ENCODE measurements at places on chromosomes 7 and 10.
A peak's percentile ranks its signal among the peaks of the same experiment; 100 is the strongest.

- no peak for DNase-seq
These were observed 38.8 kb downstream of the PIK3AP1 start for GRCh38 chr10:96681524-96681923.

GRCh38 chr10:6990891-6991290, 410.8 kb upstream of the PRKCQ start:
- no peak for DNase-seq

DNA sequence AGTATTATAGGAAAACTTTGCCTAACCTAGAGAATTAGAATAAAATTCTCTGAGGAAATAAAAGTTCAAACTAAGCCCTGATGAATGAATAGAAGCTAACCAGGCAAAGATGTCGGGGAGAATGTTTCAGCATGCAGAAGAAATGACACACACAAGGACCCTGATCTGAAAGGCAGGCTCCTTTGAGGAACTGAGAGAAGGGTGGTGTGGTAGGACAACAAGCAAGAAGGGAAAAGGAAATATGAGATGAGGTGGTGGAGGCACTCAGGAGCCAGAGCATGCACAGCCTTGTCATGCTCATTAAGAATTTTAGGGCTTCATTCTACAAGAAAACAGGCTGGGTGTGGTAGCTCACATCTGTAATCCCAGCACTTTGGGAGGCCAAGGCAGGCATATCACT, 90.6 kb downstream of the ARHGAP12 start:
- no peak for DNase-seq

DNA sequence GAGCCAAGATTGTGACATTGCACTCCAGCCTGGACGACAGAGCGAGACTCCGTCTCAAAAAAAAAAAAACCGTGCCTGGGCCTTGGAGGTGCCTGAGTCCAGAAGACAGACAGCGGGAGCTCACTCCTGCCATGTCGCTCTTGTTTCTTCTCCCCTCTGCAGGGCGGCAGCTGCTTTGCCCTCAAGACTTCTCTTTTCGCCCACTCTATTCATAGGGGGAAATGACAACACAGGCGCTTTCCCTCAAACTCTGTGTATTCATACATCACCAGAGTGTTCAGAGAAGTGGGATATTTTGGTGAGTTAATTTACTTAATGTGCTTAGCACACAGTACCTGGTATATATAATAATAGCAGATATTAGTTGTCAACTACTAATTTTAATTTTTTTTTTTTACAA, 44.5 kb downstream of the FOXK1 start:
- no peak for DNase-seq

DNA sequence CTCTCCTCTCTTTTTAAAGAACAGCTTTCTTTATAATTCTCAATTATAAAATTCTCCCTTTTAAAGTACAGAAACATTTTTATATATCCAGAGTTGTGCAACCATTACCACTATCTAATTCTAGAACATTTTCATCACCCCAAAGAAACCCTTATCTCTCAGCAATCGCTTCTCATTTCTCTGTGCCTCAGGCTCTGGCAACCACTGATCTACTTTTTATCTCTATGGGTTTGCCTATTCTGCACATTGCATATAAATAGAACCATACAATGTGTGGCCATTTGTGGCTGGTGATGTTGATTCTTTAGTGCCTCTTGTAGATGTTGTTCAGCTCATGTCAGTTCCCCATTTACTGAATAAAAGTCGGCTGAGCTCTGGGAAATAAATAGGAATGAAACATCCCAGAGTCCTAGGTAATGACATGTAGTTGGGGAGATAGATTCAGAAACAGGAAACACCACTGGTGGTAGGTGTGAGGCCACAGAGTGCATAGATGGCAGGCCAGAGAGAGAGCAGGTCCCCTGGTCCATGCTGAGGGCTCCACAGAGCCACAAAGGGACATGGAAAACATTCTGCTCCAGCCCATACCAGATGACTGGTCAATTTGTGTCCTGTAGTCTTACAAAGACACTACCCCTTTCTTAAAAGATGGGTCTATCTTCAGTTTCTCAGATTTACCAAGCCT, 126.5 kb downstream of the PLPP4 start:
- no peak for DNase-seq

DNA sequence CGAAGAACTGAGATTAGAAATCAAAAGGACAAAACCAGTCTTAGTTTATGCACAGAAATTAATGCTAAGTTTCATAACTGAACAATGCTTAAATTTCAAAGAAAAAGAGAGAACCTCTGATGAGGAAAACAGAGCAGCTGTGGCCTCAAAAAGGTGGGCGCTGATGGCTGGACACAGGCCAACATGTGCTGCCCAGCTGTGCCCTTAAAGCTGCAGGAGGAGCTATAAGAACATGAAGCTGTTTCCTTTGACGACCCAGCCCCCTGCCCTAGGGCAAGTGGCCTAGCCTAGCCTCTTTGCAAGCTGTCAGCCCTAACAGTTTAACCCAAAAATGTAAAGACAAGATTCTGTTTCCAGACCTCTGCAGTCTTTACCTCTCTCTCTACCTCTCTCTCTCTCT, 107.7 kb downstream of the GRID1 start:
- DNase-seq, result no peak

DNA sequence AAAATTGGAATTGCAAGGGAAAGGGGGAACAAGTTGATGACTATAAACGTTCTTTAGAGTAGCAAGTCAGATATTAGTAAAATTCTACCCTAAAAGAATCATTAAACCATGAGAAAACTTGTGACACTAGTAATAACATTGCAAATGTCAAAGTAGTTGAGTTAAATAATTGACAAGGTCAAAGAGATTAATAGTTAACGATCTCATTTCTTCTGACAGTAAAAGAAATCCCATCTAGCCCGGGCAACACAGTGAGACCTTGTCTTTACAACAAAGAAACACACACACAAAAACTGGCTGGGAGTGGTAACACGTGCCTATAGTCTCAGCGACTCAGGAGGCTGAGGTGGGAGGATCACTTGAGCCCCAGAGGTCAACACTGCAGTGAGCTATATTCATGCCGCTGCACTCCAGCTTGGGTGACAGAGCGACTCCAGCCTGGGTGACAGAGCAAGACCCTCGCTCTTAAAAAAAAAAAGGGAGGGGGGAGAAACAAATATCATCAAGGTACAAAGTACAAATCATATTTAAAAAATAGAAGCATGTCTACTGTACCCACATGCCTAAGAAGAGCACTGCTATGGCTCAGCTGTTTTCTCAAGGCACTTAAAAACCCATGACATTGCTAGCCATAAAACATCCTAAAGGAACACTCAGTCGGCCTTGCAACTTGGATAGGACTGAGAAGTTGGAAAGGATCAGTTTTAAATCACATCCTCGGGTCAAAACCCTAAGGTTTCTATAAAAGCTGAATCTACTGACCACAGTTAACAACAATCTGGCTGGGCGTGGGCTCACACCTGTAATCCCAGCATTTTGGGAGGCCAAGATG, 401.1 kb downstream of the PARD3 start:
- no peak for DNase-seq

- no peak for DNase-seq
These were observed 287.1 kb upstream of the SMIM30 start for GRCh38 chr7:113405296-113406056.

DNA sequence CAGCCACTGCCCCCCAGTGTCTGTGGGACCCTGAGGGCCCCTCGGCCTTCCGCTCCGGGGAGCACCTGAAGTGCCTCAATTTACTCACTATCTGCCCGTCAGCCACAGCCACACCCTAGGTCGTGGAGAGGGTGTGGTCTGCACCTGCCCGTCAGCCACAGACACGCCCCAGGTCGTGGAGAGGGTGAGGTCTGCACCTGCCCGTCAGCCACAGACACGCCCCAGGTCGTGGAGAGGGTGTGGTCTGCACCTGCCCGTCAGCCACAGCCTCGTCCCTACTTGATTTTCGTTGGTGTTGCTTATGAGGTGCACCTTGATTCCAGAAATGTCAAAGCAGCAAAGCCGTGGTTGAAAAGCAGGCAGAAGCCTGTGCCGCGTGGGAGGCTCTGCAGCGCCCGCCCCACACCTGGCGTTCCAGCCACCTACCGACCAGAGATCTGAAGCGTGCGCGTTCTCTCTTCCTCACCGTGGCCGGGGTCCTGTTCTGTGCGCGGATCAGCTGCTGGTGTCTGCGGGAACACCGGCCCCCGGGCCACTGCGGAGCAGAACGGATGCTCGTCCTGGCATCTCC, 101.6 kb downstream of the DYNC2I1 start:
- DNase-seq, result no peak

GRCh38 chr10:123974406-123974805, 82.8 kb upstream of the CPXM2 start:
- peak; percentile 64 for DNase-seq

- peak; percentile 88 for DNase-seq
These were observed 38.4 kb downstream of the SLC39A12 start for GRCh38 chr10:17989908-17990767.

DNA sequence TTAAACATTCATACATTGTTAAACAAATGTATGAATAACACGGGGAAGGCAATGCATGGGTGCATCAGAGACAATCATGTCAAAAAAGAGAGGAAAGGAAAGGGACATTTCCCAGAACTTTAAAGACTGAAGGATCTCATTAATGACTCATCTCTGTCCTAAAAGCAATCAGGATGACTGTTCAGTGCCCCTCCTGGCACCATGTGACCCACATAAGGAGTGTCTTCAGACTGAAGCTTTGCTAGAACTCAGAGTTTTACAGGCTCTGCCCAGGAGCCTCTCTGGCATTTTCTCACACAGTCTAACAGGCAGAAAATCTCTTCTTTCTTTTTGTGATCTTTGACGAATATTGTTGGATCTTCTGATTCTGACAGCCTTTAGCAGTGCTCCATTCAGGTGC, 315.3 kb downstream of the OTUD1 start:
- no peak for DNase-seq

GRCh38 chr7:107213193-107213788, 44.5 kb downstream of the HBP1 start:
- DNase-seq, result no peak

- DNase-seq, result no peak
These were observed 28.7 kb downstream of the LRGUK start for GRCh38 chr7:134155871-134156270.

- no peak for DNase-seq
These were observed 76.4 kb downstream of the CALN1 start for GRCh38 chr7:72335561-72336381.

- DNase-seq, result no peak
These were observed 14.3 kb downstream of the IL2RA start for GRCh38 chr10:6047847-6048246.

DNA sequence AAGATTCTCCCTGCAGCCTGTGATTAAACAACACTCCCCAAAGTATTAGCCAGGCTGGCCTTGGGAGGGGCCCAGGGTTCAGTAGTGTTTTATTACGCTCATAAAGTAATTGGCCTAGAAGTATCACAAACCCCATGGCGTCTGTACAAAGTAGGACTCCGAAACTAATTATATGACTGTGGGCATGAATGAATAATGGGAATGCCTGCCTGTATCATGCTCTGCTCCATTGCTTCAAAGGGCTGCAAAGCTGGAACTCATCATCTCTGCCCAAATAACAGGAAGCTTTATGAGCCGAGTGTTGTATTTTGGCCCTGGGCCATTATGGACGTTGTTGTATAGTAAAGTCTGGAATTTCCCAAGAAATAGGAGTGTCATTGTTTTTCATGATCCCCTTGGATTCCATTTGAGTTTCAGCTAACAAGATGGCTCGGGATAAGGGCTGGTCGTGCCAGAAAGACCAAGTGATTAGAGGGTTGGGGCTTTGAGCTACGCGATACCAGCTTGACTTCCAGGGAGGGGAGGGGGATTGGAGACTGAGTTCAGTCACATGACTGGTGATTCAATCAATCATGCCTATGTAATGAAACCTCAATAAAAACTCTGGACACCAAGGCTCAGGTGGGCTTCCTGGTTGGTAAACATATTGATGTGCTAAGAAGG, 65.3 kb upstream of the NPTX2 start:
- DNase-seq, result no peak

DNA sequence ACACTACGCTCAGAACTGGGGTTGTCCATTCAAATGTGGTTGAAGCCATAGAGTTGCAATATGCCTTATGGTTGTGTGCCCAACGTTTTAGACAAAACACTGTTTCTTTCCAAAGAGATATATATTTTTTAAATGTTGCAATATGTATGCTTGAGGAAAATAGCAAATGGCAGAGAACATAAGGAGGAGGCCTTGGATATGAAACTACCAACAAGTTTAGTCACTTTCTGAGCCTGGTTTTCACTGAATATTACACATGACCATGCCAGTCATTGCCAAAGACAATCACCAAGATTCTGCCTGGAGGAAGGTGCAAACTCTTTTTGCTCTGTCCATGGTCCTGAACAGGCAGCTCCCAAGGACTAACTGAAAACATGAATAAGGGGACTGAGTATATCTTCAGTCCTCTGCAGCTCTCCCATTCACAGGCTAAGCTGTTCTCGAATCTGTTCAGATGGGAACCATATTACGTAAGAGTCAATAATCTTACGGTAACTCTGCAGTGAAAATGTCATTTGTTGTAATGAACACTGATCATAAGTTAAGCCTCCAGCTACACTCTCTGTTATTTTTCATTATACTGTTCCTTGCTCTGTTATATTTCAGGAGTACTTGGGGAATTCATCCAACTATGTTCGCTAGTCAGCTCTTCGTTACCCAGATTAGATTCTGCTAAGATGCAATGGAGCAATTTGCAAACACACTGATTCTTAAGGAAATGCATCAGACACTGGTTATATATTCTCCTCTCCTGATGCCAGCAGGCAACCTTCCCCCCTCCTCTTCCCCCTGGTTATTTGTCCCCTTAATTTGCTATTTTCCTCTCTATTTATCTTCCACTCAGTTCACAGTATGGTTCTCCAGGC, 90.7 kb upstream of the C1QL3 start:
- peak; percentile 39 for DNase-seq

DNA sequence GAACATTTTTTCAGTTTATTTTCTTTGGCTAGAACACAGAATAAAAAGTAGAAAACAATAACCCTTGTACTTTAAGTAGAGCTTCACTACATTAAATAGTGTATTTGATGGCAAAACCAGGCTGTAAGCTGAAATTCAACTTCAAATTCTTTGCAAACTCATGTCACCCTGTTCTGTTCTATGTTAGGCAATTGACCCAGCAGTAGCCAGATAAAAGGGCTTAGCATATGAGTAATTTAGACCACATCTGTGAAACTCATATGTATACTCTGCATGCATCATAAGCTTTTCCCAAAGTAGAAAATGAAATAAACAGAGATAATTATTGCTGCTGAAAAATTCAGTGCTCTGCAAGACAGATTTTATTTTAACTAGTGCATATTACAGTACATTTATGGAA, 150.2 kb downstream of the GNAI1 start:
- DNase-seq, result peak; percentile 86

GRCh38 chr10:86630079-86630478, 24.3 kb upstream of the OPN4 start:
- DNase-seq, result peak; percentile 14

GRCh38 chr7:5528071-5528814, 104.6 kb upstream of the TNRC18 start:
- DNase-seq, result peak; percentile 53

DNA sequence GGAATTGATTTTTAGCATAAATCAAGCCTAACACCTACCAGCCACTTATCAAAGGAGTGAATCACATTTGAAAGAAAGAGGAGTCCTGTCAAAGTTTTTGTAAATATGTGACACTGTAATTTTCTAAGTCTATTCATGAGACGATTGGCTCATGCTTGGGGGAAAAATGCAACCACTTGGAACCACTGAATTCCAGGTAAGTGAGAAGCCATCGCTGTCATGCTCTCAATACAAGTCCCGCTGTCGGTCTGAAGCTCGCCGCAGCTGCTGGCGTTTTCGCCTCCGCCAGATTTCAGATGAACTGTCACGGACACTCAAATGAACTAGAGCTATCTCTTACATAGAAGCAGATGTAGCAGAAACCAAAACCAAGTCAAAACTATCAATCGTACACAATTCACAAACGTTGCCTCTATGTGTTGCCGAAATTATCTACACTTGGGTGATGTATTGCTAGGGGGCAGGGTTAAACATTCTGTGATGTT, 279.8 kb upstream of the FZD8 start:
- no peak for DNase-seq

All from fibroblast of skin of abdomen (primary cell).